Karpas-422 (cell line): ENCODE measurements at places on chromosomes 5 and 9. TPM values are rescaled to one million over a fixed set of nuclear protein-coding genes. Genes with fewer than 3 reads are reported as not detected.

DNA sequence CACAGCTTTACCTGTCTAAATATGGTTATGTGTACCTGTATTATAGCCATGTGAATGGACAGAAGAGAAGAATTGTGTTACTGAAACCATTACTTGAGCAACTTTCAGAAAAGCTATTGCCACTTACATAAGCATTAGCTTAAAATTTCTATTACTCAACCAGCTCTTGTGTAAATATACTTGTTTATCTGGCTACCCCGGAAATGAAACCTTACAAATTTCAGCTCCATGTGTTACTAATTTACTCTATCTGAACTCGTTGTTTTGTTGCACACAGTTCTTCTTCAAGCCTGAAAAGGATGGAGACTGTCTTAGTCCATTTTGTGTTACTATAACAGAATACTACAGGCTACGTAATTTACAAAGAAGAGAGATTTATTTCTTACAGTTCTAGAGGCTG is 22.5 kb upstream of the ADAMTSL1 start:
- H3K27me3 ChIP-seq = no peaks in the 10 kb centered on the region
- peaks cover 17% of the 10 kb centered on the region for H3K4me1 ChIP-seq
- no peak overlapping the region for H3K4me3 ChIP-seq
- no peak overlapping the region for H3K27ac ChIP-seq
- DNase-seq = no peak
- H3K36me3 ChIP-seq = no peaks in the 10 kb centered on the region

- no peaks in the 10 kb centered on the region for H3K36me3 ChIP-seq
- no peaks in the 10 kb centered on the region for H3K27me3 ChIP-seq
- no peak overlapping the region for H3K27ac ChIP-seq
- no peak overlapping the region for H3K4me3 ChIP-seq
- DNase-seq = no peak
Observed at GRCh38 chr5:169013846-169014245, 287.1 kb downstream of the SLIT3 start.

DNA sequence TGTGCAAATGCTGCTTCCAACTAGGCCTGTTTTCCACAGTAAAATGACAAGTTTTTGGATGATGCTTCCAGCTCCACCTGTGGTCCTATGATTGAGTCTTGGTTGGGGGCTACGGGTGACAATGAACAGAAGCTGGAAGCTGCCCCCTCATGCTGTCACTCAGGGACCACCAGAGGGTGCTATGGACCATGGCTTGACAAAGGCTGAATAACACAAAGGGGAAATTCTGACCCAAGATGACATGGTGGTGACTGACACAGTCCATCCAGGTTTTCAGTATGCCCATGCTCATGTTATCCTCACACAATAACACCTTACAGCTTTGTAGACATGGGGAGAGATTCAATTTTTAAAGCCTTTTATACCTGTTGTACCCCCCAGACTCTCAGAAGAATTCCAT is 23.9 kb upstream of the SAP30L start:
- H3K36me3 ChIP-seq = no peaks in the 10 kb centered on the region
- no peak overlapping the region for H3K4me3 ChIP-seq
- peak; percentile 67 for DNase-seq
- no peaks in the 10 kb centered on the region for H3K4me1 ChIP-seq
- H3K27me3 ChIP-seq = no peaks in the 10 kb centered on the region

- no peak overlapping the region for H3K27ac ChIP-seq
- DNase-seq = no peak
- H3K27me3 ChIP-seq = no peaks in the 10 kb centered on the region
- no peaks in the 10 kb centered on the region for H3K4me1 ChIP-seq
Observed at GRCh38 chr5:82635561-82636288, 357.6 kb upstream of the RPS23 start.

- no peaks in the 10 kb centered on the region for H3K36me3 ChIP-seq
Observed at GRCh38 chr9:71767776-71768321, 464 bp downstream of the CEMIP2 start.

DNA sequence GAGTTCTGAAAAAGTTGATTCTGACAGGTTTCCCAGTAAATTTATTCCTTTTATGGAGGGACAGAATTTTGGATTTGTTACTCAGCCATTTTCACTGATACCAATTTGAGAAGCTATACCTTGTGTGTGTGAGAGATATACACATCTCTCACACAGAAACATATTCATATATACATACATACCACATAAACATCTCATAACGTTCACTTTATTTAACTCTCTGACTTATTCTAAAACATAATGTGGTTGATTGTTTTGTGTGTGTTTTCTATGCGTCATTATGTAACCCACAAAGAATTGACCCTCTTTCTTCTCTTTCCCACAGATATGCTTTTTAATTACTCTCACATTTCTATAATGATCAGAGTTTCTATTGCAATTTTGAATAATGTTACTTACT is 570.8 kb upstream of the TLE4 start:
- H3K36me3 ChIP-seq = no peaks in the 10 kb centered on the region
- no peak overlapping the region for H3K27ac ChIP-seq
- no peaks in the 10 kb centered on the region for H3K27me3 ChIP-seq
- H3K4me3 ChIP-seq = no peak overlapping the region

TOR2A gene
- total RNA-seq = 10.7 and 12.7 TPM in 2 replicates

- H3K4me3 ChIP-seq = no peak overlapping the region
- no peaks in the 10 kb centered on the region for H3K36me3 ChIP-seq
- H3K27ac ChIP-seq = no peak overlapping the region
- H3K27me3 ChIP-seq = no peaks in the 10 kb centered on the region
- no peaks in the 10 kb centered on the region for H3K4me1 ChIP-seq
Observed at GRCh38 chr5:146018514-146019375, 82.4 kb downstream of the SH3RF2 start.

GRCh38 chr5:150562832-150563231 is 54.9 kb downstream of the NDST1 start:
- no peak overlapping the region for H3K27ac ChIP-seq
- no peak overlapping the region for H3K4me3 ChIP-seq
- H3K36me3 ChIP-seq = no peaks in the 10 kb centered on the region
- no peaks in the 10 kb centered on the region for H3K27me3 ChIP-seq
- peak; percentile 71 for DNase-seq

HTR4 gene
- total RNA-seq = not detected in 2 replicates

DNA sequence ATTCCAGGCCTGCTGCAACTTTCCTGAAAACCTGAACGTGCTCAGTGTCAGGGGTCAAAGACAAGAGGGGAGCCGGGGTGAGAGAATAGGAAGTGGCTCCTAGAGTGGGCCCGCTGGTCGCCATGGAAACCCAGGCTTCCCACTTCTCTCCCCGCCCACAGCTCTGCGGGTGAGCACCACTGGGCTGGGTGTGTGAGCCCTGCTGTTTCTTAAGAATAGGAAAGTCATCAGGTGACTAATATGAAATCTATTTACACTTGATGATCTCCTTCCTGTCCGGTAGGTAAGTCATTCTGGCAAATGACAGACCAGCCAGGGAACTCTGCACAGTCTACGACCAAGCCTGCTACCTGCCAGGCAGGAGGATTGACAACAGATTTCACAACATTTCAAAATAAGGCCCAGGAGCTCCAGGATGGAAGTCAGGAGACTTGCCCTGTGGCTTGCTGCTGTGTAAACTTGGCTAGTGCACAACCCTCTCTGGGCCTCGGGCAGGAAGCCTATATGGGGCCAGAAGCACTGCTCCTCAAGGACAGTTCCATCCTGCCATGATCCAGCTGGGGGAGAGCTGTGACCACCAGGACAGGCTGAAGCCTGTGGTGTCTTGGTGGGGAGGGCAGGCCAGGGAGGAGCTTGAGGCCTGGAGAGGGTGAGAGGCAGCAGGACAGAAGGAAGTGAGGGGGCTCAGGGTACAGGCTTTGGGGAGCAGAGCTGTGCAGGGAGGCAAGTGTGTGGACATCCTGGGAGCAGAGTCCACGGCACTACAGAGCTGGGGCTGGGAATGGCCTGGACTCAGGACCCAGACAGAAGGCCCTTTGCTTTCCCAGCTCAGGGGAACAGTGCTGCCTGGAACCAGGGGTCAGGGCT is 60.6 kb downstream of the SHB start:
- peak; percentile 82 for DNase-seq
- H3K4me1 ChIP-seq = peaks cover 100% of the 10 kb centered on the region
- H3K27me3 ChIP-seq = no peaks in the 10 kb centered on the region
- H3K36me3 ChIP-seq = no peaks in the 10 kb centered on the region
- H3K4me3 ChIP-seq = peak overlapping the region; percentile 33; the same call in 1 of the 2 replicates

- no peaks in the 10 kb centered on the region for H3K27me3 ChIP-seq
- H3K4me3 ChIP-seq = no peak overlapping the region
- H3K27ac ChIP-seq = no peak overlapping the region
- no peaks in the 10 kb centered on the region for H3K36me3 ChIP-seq
Observed at GRCh38 chr5:5252106-5252505, 112.0 kb downstream of the ADAMTS16 start.

ANKRD55 gene
- not detected in 2 replicates for total RNA-seq

GRCh38 chr5:36638056-36638455 is 31.6 kb downstream of the SLC1A3 start:
- no peaks in the 10 kb centered on the region for H3K4me1 ChIP-seq
- H3K27me3 ChIP-seq = 0 out of 2 replicates have a peak, but pooled peaks cover 2% of the 10 kb centered on the region
- no peaks in the 10 kb centered on the region for H3K36me3 ChIP-seq
- no peak overlapping the region for H3K27ac ChIP-seq
- no peak overlapping the region for H3K4me3 ChIP-seq

TAF11L5 gene
- not detected in 2 replicates for total RNA-seq

- no peaks in the 10 kb centered on the region for H3K4me1 ChIP-seq
- H3K27me3 ChIP-seq = no peaks in the 10 kb centered on the region
- peak overlapping the region; percentile 25; the same call in 1 of the 2 replicates for H3K4me3 ChIP-seq
Observed at GRCh38 chr9:1047591-1048230, 2.4 kb upstream of the DMRT2 start.

DNA sequence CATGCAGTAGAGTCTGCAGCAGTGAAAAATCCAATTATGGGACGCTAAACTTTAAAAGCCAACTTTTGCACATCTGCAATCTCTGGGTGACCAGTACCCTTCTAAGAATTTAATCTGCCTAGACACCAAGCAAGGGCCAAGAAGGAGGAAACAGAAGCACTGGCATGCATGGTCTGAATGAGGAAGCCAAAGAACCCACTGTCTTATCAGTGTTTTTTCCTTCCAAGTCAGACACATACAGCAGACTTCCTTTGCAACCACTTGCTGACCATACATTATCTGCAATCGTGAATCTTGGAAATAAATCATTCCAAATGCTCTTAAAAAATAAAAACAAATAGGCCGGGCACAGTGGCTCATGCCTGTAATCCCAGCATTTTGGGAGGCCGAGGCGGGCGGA is 65.9 kb downstream of the DEPDC1B start:
- H3K4me3 ChIP-seq = no peak overlapping the region
- no peak overlapping the region for H3K27ac ChIP-seq
- no peak for DNase-seq

DNA sequence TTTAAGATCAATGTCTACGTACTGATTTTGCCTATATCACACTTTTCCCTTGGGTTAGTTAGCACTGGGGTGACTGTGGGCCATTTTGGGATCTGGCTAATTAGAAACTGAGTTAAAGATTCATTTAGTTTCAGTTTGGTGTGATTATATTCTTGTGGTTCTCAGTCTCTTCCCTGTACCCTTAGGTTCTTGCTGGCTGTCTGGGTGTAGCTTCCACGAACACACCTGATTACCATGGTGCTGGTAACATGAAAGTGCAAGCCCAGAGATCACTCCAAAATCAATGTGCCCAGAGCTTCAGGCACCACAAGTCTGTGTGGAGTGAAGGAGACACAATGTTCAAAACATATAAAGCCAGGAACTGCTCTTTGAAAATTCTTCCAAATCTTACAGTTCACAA is 248.1 kb downstream of the PDE4D start:
- no peaks in the 10 kb centered on the region for H3K36me3 ChIP-seq
- DNase-seq = no peak
- no peak overlapping the region for H3K27ac ChIP-seq
- H3K4me1 ChIP-seq = no peaks in the 10 kb centered on the region
- H3K4me3 ChIP-seq = no peak overlapping the region

DNA sequence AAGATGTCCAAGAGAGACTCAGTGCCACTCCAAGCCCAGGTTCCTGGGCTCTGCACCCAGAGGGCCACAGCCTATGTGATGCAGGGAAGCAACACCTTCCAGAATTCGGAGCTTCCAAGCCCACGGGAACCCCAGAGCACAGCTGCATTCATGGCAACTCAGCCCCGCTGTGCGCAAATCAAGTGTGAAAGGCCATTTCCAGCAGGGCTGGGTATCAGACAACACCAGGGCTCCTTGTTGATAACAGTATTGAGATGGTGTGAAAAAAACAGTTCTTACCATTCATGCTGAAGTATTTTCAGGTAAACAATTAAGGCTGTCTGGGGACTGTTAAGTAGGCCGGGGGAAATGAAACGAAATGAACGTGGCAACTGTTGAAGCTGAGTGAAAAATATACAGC is 10.1 kb downstream of the ROR2 start:
- DNase-seq = no peak
- peaks cover 6% of the 10 kb centered on the region; the same call in 1 of the 2 replicates for H3K4me1 ChIP-seq
- H3K27me3 ChIP-seq = no peaks in the 10 kb centered on the region

DNA sequence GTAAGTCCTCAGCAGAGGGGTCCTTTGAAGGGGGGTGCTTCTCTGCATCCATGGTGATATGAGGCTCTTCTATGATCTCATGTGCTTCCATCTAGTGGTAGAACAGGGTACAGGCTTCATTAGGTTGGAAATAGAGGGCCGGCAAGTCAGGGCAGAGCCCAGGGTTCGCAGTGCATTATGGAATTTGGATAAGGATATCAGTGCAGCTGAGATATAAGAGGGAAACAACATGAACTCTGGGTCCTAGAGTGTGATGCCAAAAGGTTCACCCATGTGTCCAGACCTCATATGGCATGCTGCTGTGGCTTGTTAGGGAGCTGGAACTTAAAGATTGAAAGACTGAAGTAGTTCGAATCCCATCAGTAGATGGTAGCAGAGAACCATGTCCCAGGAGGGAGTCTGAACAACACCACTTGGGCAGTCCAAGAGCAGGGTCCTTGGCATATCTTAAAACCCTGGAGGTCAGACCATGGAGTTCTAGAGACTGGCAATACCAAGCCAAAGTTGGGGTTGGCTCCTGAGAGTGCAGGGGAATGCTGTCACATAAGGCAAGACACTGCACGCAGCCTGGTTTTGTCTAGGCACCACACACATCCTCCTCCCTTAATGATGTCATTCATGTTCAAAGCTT is 2.3 kb downstream of the FAM221B start:
- peaks cover 11% of the 10 kb centered on the region for H3K4me1 ChIP-seq
- peak; percentile 83 for DNase-seq
- H3K36me3 ChIP-seq = no peaks in the 10 kb centered on the region

DNA sequence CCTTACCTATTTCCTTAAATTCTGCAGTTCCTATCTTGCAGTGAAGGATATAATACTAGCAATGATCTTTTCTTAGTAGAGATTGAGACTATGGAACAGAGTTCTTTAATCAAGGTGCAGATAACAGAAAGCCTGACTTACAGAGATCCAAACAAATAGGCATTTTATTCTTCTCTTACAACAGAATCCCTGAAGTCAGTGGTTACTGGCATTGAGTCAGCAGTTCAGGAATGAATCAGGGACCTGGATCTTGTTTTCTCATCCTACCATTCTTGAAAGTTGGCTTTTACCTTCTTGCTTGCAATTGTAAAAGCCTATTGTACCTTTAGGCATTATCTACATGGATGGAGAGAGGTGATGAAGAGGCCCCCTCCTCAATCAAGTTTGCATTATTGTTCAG is 47.5 kb upstream of the TLE4 start:
- no peaks in the 10 kb centered on the region for H3K4me1 ChIP-seq
- H3K36me3 ChIP-seq = no peaks in the 10 kb centered on the region
- DNase-seq = no peak
- no peaks in the 10 kb centered on the region for H3K27me3 ChIP-seq
- no peak overlapping the region for H3K4me3 ChIP-seq
